ENCODE measurements at places on chromosomes 6 and 20.

- no peak for DNase-seq
Observed at GRCh38 chr20:19909725-19910124, 107.4 kb upstream of the NAA20 start.

DNA sequence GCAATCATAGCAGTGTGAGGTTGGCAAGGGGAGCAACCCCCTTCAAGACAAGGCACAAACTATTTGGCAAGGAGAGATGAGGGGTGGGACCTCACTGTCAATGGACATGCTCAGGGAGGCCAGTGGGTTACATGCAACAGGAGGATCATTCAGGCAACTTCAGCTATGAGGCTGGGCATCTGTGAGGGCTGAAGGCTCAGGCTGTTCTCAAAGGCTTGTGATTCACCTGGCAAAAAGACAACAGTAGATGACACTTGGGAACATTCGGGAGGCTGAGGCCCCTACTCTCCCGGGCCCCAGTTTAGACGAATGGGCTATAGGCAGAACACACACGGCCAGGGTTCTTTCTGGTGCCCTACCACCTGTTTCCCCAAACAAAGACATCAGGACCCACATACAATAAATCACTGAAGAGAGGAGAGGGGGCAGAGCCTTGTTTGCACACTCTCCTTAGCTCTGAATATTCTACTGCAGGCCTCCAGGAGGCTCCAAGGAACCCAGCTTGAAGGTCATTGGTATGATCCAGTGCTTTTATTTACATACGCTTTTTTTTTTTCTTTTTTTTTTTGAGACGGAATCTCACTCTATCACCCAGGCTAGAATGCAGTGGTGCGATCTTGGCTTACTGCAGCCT, 7.9 kb downstream of the TUBB start:
- no peak for DNase-seq

- DNase-seq = no peak
Observed at GRCh38 chr6:104887350-104887749, 27.6 kb upstream of the HACE1 start.

- DNase-seq = no peak
Observed at GRCh38 chr6:26051665-26052310, 35.4 kb upstream of the HFE start.

DNA sequence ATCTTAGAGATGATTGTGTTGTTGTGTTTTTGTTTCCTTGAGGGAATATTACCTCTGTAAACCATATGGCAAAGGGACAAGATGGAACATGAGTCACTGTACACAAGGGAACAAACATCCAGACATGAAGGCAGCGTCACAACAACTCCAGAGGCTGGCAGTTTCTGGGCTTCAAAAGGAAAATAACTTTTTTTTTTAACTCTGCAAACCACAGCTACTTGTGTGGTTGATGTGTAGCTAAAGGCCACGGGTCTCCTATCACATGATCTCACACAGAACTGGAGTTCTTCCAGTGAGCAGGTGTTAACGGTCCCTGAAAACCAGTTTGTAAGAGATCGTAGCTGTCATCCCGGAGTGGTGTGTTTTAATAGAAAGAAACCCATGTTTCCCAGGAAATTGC, 33.2 kb upstream of the HBS1L start:
- DNase-seq = peak; percentile 23

DNA sequence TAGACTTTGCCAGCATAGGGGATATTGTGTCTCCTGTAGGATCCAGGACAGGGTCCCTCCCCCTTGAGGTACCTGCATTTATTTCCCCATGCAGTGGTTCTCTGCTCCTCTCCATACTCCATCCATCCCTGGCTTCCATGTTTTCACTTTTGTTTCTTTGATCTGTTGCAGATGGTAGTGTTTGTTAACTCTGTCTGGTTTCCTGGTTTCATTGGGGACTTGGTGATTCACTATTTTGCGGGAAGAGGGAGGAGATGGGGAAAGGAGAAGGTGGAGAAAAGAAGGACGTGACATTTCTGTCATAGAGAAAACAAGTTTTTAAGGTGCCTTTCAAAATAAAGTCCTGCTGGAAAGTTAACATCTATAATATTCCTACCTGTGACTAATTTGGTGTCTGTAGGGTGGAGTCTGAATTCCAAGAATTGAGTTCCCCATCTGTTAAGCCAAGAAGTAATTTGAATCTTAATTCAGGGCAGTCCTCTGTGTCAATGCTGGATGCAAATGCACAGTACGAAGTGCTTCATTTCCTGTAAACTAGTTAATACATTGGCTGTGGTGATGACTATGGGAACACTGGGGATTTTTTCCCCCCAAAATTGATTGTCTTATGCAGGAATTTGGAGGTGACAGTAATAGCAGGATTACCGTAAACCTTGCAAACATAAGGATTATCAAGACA, 6.9 kb upstream of the RNF144B start:
- DNase-seq = no peak

DNA sequence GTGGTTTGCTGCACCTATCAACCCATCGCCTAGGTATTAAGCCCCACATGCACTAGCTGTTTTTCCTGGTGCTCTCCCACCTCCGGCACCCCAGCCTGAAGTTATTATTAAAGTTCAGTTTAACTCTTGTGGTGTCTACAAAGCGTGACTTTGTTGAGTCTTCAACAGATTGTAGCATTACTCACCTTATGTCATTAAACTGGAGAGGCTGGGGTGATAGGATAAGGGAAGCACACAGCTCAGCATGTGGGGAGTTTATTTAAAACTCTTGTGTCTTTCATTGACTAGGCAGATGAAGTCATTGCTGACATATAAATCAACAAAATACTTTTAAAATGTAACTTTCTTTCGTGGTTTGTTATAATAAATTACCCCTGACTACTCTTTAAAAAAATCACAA, 84.7 kb upstream of the GCM1 start:
- DNase-seq = no peak

GRCh38 chr20:653590-654416, 803 bp upstream of the SRXN1 start:
- DNase-seq = no peak

GRCh38 chr6:136795386-136795785, 3.1 kb upstream of the MAP3K5 start:
- no peak for DNase-seq

Data from activated T-cell treated with anti-CD3 and anti-CD28 coated beads, Interleukin-2, amount 50 U/mL, for 4 hours (primary cell).